T-helper 22 cell (primary cell): ENCODE measurements at places on chromosomes 4 and X.

DNA sequence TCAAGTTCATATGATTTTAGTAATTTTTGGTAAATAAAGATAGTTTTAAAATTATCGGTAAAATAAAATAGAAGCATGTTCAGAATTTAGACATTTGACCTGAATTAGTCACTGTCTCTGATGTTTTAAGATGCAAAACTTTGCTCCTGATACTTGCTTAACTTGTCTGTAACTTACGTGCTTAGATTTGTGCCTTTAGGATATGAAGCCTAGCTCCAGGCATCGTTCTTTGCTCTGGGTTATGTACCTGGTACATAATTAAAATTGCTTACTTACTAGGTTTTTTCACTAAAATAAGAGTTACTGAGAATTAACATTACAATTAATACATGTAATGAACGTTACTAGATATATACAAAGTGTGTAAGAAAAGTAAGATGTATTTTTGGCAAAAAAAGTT is 24.9 kb upstream of the AADAT start:
- no peak for DNase-seq

DNA sequence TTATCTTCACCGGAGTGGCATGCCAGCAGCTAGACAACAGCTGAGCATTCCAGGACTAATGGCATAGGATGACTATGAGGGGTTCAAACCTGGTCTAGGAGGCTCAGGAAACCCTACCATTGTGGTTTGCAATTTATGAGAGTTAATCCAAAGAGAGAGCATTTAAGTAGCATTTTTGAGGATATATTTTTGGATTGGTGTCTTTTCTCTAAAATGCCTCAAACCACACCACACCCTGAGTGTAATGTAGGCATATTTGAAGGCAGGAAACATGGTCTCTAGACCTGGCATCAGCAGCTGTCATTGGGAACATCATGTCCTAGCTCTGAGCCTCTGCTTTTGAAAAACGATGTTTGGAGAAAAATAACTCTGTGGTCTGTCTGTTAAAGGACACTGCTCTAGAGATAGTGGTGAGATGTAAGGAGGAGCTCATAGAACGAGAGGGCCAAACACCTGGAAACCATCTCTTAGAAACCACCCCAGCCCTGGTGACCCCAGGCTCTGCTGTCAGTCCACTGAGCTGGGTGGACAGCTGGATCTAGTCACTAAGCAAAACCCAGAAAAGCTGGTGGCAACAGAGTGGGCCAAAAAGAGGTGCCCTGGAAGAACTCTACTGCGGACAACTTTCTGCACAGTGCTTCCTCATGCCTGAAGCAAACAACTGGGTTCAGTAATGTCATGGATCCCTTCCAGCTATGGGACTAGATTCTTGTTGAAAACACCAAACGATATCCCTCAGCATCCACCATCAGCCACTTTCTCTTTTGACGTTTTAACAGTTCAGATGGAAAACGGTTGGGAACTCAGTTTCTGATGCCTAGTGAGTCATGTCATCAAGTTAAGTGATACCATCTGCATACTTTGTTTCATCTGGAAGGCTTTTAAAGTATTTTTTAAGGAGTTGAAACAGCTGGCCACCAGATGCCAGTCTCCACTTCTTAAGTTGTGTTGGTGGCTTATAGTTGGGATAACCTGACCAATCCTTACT is 100.2 kb upstream of the C1QTNF7 start:
- no peak for DNase-seq

DNA sequence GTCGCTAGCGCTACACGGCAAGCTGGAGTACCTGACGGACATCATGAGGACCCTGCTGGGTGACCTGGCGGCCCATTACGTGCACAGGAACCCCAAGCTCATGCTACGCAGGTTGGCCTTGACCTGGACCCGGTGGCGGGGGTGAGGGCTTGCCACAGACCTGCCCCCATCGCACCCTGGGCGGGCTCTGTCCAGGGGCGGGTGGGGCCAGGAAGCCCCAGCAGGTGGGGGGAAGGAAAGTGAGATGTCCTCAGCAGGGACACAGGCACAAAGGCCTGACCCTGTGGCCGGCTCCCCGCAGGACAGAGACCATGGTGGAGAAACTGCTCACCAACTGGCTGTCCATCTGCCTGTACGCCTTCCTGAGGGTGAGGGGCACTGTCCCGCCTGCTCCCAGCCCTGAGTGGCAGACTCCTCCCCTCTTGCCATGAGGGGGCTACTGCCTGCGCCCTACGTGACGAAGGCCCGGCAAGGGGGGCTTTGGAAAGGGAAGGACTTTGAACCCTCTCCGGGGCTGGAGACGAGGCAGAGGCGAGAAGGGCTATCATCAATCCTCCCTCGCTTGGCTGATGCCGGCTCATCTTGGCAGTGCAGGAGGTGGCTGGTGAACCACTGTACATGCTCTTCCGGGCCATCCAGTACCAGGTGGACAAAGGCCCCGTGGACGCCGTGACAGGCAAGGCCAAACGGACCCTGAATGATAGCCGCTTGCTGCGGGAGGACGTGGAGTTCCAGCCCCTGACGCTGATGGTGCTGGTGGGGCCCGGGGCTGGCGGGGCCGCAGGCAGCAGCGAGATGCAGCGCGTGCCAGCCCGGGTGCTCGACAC is 5.3 kb upstream of the SRPK3 start:
- DNase-seq, result no peak

DNA sequence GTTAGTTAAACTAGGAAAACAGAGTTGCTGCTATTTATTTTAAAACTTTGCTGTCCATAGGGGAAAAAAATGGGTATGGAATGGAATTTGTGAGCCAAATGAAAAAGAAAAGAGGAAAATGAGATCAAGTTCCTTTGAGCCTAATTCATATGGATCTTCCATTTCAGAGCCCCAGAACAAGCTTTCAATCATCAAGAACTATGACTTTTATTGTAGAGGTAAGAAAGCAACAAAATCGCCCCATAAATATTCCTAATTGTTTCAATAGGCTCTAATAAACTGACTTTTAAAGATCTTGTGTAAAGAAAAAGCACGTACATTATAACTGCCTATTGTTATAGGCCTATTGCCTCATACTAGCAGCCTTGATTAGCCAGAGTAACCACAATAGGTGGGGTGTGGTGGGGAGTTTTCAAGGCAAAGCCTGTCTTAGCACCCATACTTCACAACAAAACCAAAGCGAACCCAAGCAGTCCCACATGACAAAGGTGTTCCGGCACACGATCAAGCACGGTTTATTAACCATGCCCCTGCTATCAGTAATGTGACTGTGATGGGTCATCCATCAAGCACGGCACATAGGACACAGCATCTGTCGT is 44.4 kb downstream of the RBM47 start:
- no peak for DNase-seq
